ENCODE measurements at places on chromosomes 1 and 21.

DNA sequence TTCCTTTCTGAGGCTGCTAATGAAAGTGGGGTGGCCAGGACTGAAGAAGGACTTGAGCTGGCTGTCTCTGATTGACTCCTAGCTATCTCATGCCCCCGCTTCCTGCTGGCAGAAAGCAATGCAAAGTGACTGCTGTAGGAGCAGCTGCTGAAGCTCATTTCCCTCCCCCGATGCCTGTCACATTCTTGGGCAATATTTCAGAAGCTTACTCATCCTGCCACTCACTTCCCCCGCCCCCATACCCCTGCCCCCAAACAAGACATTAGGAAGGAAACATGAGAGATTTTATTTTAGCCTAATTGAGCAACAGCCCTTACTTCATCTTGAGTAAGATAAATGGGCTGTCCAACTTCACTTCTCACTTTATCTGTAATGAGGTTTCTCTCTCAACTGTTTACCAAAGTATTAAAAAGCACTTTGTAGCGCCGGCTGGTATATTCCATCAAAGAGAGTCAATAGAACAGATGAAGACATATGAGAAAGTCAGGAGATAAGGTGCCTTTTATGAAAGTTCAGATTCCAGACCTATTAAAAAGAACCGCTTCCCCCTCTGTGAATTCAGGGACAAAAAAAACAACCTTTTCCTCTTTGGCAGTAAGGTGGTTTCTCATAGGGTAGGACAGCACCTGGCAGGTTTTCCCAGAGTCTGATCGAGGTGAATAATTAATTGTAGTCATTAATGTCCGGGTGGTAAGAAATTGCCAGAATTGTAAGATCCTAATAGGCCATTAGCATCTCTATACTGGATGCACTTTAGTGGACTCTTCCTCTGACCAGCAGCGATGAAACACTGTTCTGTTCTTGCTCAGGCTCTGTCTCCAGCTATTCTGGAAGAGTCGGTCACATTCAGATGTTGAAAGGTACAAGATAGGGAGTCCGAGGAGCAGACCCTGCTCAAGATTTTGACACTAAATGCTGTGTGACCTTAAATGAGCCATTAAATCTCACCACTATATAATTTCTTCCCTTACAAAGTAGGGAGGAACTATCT lies 70.2 kb downstream of the SH3GLB1 start:
- peak; percentile 79 for DNase-seq

GRCh38 chr21:45723049-45723958 lies 79.8 kb downstream of the PCBP3 start:
- no peak for DNase-seq

DNA sequence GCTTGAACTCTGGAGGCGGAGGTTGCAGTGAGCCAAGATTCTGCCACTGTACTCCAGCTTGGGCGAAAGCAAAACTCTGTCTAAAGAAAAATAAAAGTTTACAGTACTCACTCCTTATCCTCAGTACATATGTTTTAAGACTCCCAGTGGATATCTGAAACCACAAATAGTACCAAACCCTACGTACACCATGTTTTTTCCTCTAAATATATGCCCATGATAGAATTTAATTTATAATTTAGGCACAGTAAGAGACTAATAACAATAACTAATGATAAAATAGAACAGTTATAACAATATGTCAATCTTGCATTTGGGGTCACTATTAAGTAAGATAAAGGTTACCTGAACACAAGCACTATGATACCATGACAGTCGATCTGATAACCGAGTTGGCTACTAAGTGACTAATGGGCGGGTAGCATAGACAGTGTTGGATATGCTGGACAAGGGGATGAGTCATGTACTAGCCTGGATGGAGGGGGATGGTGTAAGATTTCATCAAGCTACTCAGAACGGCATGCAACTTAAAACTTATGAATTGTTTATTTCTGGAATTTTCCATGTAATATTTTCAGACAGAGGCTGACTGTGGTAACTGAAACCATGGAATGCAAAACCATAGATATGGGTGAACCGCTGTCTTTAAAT lies 43.7 kb downstream of the ST7L start:
- DNase-seq, result peak; percentile 88

GRCh38 chr1:6200188-6200809 lies 904 bp upstream of the RPL22 start:
- DNase-seq, result no peak

- DNase-seq, result no peak
Observed at GRCh38 chr1:170376801-170377385, 155.1 kb upstream of the GORAB start.

DNA sequence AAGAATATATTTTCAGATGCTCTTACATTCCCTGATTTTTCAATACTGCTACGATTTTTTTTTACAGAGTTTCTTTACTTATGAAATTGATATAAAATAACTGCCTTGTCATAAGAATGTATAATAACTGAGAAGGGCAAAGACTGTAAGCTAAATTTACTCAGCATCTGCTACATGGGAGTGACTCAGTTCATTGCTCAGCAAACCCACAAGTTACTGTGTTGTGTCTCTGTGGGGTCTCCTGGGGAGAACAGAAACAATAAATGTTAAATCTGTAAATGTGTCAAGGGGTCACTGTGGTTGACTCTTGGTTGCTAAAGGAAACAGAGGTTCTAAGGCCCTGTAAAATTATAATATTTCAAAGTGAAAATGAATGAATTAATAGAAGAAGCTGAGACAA lies 210.3 kb upstream of the CACYBP start:
- peak; percentile 74 for DNase-seq

GRCh38 chr1:178664278-178664677 lies 60.8 kb upstream of the RALGPS2 start:
- DNase-seq, result no peak

GRCh38 chr1:179425186-179425585 lies 59.4 kb downstream of the AXDND1 start:
- DNase-seq, result no peak

DNA sequence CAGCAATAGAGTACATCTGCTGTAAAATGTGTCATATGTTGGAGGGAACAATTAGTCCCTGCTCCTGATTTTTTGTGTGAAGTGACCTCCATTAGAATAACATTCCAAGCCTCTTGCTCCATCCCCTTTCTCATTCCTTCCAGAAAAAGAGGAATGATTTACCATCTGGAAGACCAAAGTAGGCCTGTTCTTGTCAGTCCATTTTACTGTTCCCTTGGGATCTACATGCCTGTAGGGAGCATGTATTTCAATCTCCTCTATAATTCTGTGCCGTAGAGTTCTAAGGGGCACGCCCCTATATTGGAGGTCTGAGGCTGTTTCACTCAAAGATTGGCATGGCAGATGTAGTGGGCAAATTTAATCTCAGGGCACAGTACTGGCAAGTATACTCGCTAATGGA lies 48.8 kb upstream of the MAN1A2 start:
- no peak for DNase-seq

DNA sequence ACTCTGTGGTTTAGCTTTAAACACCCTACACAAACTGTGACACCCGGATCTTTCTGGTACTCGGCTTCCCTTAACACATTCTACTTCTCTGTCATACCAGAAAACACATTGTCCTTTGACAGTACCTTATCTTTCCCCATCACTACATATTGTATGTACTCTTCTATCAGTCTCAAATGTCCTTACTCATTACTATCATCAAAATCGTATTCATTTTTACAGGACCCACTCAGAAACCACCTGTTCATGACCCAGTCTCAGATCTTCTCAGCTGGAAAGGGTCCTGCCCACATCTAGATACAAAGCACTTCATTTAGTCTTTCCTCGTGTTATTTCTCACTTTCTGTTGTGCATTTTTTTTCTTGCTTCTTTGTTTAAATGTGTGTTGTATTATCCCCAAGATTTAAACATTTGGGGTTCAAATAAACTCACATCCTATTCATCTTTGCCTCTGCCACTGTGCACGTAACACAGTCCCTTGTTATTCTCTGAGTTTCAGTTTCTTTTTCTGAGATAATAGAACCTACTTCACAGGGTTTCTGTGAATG lies 27.7 kb downstream of the CD34 start:
- no peak for DNase-seq

GRCh38 chr1:157137408-157138219 lies 581 bp downstream of the ETV3 start:
- DNase-seq, result no peak

GRCh38 chr1:239315631-239316217 lies 70.6 kb upstream of the CHRM3 start:
- DNase-seq, result no peak

DNA sequence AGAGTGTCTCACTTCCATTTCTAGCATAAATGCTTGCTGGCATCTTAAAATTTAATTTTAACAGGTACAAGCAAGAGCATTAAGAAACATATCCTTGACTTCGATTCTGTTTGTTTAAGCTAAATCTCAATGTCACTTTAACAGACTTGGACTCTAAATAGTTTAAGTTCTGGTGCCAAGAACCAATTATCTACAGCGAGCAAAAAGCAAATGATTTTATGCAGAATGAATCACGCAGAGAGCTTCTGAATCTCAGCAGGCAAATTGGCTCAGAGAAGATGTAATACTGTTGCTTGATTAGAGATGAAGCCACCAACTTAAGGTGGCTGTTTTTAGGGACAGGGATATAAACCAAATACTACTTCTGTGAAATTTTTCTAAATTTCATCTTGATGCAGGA lies 117.0 kb upstream of the PLD5 start:
- DNase-seq, result no peak

- DNase-seq, result no peak
Observed at GRCh38 chr1:52635321-52636089, 2.5 kb downstream of the SHISAL2A start.

DNA sequence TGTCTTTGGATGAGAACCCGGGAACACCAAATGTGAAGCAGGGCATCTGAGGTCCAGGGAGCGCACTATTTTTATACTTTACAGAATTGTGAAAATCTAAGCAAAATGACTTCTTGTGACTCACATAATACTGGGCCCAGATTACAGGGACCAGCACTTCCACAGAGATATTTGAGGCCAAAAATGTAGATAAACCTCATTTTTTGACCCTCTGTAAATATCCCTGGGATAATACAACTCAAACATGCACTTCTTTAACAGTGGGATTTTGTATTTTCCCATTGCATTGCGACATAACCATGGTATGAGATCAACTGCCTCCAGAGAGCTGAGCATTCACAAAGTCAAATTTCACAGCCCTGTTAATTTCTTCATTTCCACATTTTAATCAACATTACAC lies 289.4 kb upstream of the ADGRL4 start:
- DNase-seq, result no peak

DNA sequence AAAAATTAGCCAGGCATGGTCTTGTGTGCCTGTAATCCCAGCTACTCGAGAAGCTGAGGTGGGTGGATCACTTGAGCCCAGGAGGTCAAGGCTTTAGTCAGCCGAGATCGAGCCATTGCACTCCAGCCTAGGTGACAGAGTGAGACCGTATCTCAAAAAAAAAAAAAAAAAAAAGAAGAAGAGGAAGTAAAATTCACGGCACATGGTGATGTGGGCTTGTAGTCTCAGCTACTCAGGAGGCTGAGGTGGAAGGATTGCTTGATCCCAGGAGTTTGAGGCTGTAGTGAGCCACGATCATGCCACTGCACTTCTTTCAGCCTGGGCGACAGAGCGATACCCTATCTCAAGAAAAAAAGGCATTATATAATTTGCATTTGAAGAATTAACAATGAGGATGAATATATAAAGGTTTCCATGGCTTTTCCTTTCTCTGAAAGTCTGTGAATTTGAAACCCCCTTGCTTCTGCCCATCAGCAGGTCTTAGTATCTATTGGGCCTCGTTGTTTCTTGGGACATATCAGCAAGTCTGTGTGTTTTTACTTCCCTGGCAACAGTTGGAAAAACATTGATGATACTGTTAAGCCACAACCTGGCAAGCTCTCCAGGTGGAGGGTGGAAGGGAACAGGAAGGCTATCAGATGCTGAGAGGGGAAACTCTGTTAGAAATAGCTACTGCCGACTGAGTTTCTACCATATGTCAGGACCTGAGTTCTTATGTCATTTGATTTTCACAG lies 4.6 kb upstream of the PLA2G2D start:
- DNase-seq, result no peak

DNA sequence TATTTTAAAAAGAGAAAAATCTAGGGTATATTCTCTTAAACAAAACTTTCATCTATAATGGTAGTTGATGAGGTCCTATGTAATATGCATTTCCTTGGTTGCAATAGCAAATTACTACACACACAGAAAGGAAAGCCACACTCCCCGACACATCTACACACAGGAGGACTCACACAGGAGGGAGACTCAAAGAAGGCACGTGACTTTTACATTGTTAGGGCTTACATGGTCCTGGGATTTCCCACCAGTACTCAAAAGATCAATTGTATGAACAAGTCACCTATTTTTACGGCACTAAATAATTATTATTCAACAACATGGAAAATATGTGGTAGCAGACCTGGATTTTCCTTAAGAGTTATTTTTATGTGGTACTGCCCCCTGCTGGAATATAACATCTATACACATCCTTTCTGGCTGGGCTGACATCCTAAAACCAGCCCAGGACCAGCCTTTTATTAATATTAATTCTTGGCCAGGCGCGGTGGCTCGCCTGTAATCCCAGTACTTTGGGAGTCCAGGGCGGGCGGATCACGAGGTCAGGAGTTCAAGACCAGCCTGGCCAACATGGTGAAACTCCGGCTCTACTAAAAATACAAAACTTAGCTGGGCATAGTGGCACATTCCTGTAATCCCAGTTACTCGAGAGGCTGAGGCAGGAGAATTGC lies 33.9 kb upstream of the LGALS8 start:
- peak; percentile 71 for DNase-seq

- no peak for DNase-seq
Observed at GRCh38 chr1:17027403-17027802, 15.7 kb upstream of the ATP13A2 start.

- no peak for DNase-seq
Observed at GRCh38 chr1:22494144-22494543, 42.5 kb downstream of the ZBTB40 start.

DNA sequence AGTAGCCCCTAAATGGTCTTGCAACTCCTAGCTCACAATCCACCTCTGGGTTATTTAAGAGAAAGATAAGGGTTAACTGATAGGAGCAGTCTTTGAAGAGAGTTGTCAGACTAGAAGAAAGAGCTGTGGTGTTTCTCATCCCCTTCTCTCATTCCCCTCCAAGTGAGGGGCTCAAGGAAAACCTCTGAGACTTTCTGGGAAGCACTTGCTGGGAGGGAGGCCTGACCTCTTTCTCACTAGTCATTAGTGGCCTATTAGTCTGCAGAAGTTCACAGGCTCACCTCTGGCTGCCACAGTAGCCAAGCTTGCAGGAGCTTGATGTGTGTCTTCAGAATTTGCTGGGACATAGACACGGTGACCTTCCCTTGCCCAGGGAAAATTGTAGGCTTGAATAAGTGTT lies 6.2 kb upstream of the GPR89A start:
- no peak for DNase-seq

DNA sequence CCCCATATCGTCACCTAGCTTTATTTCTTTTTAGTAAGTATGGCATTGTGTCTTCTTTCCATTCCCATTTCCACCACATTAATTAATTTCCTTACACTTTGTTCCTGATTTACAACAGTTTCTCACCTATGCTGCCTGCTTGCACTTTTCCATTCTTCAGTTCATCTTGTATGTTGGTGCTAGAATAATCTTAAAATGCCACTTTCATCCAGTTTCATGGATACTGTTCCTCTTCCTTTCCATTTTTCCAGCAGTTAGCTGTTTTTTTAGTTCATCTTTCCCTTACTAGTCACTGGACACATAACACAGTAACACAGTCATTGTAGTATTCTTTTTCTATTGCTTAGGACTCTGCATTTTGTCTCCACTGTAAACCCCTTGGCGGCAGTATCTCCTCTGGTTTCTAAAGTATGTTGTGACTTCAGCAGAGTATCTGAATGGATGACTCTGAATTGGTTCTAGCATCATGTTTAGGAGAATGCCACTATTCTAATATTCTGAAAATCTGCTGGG lies 2.1 kb downstream of the CDC7 start:
- DNase-seq, result peak; percentile 5

Measured in A172 (cell line).